ENCODE measurements at places on chromosomes 1 and 21.

DNA sequence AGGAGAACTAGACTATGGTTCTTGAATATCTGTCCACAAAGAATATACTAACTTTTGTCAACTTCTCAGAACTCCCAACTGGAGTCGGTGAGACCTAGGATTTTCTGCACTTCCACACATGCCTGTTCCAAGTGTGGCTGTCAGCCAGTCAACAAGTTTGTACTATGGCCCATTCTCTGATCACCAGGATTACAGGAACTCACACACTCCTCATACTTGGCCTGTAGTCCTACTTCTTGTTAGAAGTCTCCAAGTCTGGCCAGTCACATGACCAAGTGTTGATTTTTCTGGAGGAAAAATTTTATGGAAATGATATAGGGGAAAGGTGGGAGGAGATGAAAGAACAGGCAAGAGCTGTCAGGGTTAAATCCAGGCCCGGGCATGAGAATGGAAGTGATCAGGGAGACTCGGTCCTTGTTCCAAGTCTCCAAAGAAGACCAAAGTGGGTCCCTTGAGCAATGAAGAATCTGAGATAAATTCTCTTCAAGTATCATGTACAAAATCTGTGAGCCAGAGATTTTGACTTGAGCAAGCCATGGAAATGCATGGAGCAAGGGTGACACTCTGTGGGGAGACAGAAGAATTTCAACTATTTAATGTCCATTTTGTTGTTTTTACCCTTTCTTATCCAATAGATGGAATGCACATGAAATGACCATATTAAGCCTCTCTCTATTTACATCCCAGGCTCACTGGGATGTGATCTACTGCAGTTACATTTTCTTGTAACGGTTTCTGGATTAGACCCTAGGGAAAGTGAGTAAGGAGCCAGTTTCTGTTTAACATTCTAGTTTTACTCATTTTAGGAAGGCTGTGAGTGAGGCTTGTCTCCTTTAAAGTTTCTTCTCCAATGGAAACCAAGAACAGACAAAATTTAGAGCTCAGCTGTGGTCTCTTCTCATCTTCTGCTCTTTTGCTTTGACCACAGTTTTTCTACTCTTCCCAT is 320.9 kb downstream of the ASTN1 start:
- peak; percentile 59 for DNase-seq

DNA sequence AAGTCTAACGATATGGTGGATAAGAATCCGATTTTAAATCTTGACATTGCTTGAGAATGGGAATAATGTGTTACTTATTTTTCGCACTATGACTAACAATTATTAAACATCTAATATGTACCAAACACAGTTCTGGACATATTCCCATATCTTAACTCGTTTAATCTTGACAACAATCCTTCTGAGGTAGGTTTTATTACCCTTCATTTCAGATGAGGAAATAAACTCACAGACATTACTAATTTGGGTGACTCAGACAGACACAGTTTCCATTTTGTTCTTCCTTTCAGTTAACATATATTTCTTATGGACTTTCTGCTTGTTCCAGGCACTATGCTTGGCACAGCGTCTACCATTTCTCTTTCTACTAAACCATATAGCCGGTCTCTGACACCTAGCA is 244.8 kb downstream of the SMYD3 start:
- no peak for DNase-seq

GRCh38 chr1:50620680-50621329 is 197.6 kb upstream of the DMRTA2 start:
- DNase-seq, result peak; percentile 41

- no peak for DNase-seq
These were observed 2.1 kb upstream of the UBE2T start for GRCh38 chr1:202343652-202344349.

DNA sequence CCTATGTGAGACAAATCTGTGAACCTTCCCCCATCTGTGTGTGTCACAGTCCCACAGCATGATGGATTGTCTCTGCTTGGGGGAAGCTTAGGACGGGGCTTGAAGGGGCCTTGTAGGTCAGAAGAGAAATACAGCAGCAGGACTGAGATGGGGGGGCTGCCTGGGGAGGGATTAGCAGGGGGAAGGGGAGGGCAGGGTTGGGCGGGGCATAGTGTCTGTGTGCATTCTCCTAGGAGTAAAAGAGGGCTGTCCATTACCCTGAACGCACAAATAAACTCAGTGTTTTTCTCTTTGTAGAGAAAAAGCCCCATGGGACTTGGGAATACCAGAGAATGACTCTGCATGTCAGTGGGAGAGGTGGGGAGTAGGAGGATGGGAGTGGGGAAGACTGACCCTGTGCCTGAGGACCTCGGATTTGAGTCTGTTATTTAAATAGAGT is 16.4 kb downstream of the RNF220 start:
- DNase-seq, result peak; percentile 70

DNA sequence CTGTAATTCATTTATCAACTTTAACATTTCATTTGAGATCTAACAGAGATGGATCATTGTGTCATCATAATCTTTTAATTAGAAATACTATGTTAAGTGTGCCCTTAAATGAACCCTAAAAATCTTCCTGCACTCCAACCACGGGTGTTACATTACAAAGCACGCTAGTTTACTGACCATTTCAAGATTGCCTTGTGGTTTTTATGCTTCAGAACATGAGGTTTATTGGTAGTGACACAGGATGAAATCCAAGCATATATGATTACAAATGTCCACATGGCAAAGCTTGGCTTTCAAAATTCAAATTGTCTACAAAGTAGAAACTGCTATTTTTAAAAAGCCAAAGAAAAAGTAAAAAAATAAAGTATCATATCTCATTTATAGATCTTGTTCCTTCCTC is 190.4 kb upstream of the USP25 start:
- DNase-seq, result no peak

DNA sequence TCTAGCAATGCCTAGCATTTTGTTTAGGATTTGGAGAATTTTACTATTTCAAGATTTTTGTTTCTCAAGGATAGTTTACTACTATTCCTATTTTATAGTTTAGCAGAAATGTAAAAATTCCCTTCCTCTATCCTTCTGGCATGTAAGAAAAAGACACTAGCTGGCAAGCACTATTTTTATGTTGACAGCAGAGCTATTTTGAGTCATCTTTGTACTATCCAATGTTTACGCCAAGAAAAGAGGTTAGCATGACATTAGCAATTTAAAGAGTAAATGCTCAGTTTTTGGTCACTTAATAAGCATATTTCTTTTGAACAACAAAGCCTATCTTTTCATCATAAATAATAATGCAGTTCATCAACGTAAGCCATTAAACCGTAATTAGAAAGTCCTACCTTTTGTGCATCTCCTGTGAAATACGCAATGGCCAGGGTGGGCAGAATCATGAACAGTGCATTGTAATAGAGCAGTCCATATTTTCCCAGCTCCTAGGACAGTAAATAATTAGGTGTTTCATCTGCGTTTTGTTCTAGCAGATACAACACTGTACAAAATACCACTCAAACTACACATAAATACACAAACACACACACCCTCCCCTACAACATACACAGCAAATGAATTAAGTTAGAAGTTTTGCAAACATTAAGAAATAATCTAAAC is 12.0 kb downstream of the SLC35D1 start:
- DNase-seq, result no peak

GRCh38 chr21:42296501-42296900 is 18.7 kb downstream of the TFF3 start:
- DNase-seq, result no peak

- peak; percentile 63 for DNase-seq
These were observed 4.7 kb downstream of the DNALI1 start for GRCh38 chr1:37561133-37562132.

GRCh38 chr1:181149326-181150125 is 61.0 kb downstream of the IER5 start:
- DNase-seq, result no peak

DNA sequence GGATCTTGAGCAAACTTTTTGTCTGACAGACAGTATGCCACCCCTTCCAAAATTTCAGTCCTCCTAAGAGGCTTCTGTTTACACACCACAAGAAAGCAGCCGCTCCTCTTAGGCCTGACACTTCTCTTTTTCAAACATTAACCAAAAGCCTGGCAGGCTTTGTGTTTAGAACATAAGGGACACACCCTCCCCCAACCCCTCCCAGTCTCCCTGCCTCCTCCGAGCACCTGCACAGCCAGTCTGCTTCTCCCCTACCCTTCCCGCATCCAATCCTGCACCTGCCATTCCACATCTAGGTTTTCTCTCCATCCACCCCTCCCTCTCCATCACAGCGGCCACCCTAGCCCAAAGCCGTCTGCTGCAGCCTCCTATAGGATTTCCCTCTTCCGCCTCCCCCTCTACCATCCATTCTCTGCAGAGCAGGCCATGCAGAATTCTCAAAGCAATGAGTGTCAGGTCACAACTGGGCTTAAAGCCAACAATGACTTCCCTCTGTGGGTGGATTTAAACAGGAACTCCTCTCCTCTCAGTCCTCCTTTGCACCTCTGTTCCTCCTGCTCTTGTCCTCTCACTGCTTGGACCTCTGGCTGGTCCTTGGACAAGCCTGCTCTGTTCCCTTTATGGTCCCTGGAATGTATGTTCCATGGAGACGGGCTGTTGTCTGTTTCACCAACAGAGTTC is 478.2 kb downstream of the NPHP4 start:
- no peak for DNase-seq

- no peak for DNase-seq
These were observed 300.0 kb downstream of the AJAP1 start for GRCh38 chr1:4954392-4954791.

GRCh38 chr1:173871091-173871490 is 2.9 kb downstream of the ZBTB37 start:
- DNase-seq, result no peak

DNA sequence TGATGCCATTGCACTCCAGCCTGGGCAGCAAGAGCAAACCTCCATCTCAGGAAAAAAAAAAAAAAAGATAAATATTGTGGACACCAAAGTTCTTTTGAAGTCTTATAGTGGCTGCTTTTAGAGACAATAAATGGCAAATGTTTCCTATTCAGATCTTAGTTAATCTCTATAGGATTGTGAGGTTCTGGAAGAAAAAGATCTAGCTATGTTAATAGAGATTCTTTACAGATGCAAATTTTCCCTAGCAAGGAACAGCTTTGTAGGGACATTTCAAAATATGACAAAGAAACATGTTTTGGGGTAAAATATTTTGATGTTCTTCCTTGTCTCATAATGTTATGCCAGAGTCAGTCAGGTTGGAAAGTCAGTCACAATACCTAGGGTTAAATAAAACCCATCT is 24.5 kb upstream of the RCC2 start:
- DNase-seq, result no peak

DNA sequence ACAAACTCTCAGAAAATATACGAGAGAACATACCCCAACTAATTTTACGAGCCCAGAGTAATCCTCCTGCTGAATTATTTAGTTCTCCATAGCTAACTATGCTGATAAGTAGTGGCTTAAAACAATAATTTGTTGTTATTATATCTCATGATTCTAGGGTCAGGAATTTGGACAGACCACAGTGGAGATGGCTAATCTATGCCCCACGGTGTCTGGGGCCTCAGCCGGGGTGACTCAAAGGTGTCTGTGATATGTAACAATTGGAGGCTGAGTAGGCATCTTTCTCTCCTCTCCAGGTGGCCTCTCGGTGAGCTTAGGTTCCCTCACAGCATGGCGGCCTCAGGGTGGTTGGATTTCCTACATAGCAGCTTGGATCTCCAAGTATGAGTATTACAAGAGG is 35.4 kb upstream of the FOXO6 start:
- DNase-seq, result no peak

GRCh38 chr1:28326984-28327383 is 1.9 kb upstream of the MED18 start:
- no peak for DNase-seq

DNA sequence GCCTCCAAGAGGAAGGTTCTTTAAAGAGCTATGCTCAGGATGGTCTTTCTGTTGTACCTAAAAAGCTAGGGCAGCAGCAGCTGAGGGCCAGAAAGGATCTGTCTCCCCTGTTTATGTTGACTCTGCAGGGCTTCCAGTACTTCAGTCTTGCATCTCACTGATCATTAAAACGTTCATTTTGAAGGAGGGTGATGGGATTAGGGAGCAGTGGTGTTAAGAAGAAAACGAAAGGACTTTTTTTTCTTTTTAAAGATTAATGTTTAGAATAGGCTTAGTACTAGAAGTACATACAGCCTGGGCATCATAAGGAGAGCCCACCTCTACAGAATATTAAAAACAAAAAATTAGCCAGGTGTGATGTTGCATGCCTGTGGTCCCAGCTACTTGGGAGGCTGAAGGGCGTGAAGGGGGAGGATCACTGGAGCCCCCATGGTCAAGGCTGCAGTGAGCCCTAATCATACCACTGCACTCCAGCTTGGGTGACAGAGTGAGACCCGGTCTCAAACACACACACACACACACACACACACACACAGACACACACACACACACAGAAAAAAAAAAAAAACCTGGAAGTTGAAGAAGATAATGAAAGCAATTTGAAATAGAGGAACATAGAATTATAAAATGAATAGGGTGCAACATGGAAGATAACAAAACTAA is 2.9 kb downstream of the CR1L start:
- no peak for DNase-seq

- DNase-seq, result no peak
These were observed 14.6 kb downstream of the LCA5L start for GRCh38 chr21:39430954-39431353.

GRCh38 chr1:83670909-83671565 is 327.9 kb downstream of the TTLL7 start:
- no peak for DNase-seq
